ENCODE measurements at places on chromosomes 6 and 20.

DNA sequence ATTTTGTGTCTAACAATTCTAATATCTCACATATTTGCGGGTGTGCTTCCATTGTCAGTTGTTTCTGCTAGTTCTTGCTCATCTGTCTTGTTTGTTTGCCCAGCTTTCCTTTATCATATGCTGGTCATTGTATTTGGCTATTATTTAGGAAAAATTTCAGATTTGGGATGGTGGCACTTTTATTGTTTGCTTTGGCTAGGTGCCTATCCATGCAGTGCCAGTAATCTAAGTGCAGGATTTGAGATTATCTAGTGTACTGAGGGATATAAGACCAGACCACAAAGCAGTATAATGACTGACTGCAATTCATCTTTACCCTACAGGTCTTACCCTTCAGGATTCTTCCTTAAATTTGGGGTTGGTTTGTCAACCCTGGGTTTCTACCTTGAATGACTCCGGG lies 63.9 kb downstream of the NINL start:
- DNase-seq: no peak

- DNase-seq: no peak
Observed at GRCh38 chr6:119385994-119386393, 36.4 kb upstream of the MAN1A1 start.

- DNase-seq: no peak
Observed at GRCh38 chr20:32510120-32510600, 75.0 kb downstream of the NOL4L start.

- no peak for DNase-seq
Observed at GRCh38 chr20:49851991-49852390, 39.4 kb downstream of the SLC9A8 start.

- no peak for DNase-seq
Observed at GRCh38 chr6:37221585-37222124, 35.9 kb upstream of the TBC1D22B start.

GRCh38 chr6:125025164-125025854 lies 63.1 kb downstream of the RNF217 start:
- no peak for DNase-seq

GRCh38 chr20:63554361-63555278 lies 661 bp downstream of the FNDC11 start:
- no peak for DNase-seq

DNA sequence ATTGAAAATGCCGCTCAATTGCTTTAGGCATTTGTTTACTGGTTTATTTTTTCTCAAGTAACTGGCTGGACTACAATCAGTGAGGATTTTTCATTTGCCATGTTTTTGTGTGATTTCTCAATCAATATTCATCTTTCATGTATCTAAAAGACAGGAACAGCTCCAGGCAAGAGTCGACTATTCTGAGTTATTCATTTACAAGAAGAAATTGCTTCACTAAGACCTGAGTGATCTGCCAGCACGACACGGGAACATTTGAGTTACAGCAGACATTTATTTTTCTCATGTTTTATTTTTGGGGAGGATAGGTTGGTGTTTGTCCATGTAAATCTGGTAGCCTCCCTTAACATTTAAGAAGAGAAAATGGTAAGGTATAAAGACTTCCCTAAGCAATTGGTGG lies 124.1 kb downstream of the CBLN4 start:
- no peak for DNase-seq

DNA sequence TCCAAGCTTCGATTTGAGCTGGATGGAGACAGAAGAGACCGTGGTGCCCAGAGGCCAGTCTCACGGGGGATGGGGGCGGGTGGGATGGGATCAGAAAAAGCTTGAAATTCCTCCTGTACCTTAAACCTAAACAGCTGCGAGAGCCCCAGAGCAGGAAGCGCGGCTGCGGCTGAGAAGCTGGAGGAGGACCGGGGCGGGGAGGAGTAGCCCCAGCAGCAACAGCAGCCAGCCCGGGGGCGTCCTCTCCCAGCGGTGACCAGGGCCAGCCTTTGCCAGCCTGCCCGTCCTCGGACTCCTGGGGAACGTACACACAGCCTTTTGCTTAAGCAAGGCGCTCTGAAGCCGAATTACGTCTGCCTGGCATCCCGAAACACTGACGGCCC lies 17.4 kb upstream of the PRDM13 start:
- no peak for DNase-seq

- no peak for DNase-seq
Observed at GRCh38 chr20:43459022-43459942, 1.6 kb downstream of the SRSF6 start.

GRCh38 chr20:33434434-33434833 lies 9.1 kb downstream of the SNTA1 start:
- DNase-seq: no peak

- DNase-seq: no peak
Observed at GRCh38 chr20:63378626-63379025, 17.5 kb upstream of the CHRNA4 start.

- DNase-seq: no peak
Observed at GRCh38 chr20:18916886-18917750, 103.5 kb downstream of the SCP2D1 start.

GRCh38 chr6:43807228-43808061 lies 37.4 kb downstream of the VEGFA start:
- DNase-seq: peak; percentile 63

GRCh38 chr6:122404444-122404843 lies 5.0 kb downstream of the HSF2 start:
- no peak for DNase-seq

- DNase-seq: no peak
Observed at GRCh38 chr6:14682812-14683211, 563.1 kb upstream of the JARID2 start.

GRCh38 chr6:2589171-2589661 lies 161.5 kb downstream of the MYLK4 start:
- DNase-seq: no peak

GRCh38 chr6:127076466-127076865 lies 42.0 kb upstream of the RSPO3 start:
- no peak for DNase-seq

DNA sequence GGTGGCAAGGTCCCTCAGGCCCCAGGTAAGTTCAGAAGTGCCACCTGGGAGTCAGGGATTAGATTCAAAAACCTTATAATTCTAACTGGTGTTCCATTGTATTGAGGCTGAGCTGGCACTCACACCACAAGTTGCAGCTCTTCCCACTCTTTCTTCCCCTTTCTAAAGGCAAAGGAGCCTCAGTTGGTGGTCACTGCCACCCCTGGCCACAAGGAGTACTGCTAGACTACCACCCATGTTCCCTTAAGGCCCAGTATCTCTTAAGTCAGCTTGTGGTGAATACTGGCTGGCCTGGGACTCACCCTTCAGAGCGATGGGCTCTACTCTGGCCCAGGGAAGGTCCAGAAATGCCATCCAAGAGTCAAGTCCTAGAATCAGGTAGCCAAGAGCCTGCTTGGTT lies 421.1 kb upstream of the KHDRBS2 start:
- DNase-seq: no peak

GRCh38 chr6:132063204-132063603 lies 112.0 kb upstream of the CCN2 start:
- DNase-seq: no peak

DNA sequence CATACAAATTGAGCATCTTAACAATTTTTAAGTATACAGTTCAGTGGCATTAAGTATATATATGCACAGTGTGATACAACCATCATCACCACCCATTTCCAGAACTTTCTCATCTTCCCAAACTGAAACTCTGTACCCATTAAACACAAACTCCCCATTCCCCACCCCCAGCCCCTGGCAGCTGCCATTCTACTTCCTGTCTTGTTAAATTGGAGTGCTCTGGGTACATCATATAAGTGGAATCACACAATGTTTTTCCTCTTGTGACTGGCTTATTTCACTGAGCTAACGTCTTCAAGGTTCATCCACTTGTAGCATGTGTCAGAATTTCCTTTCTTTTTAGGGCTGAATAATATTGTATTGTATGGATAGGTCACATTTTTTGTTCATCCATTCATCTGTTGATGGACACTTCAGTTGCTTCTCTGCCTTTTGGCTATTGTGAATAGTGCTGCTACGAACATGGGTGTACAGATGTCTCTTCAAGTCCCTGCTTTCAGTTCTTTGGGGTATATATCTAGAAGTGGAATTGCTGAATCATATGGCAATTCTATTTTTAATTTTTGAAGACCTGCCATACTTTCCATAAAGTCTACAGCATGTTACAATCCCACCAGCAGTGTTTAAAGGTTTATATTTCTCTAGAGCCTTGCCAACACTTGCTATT lies 19.6 kb upstream of the RREB1 start:
- no peak for DNase-seq

DNA sequence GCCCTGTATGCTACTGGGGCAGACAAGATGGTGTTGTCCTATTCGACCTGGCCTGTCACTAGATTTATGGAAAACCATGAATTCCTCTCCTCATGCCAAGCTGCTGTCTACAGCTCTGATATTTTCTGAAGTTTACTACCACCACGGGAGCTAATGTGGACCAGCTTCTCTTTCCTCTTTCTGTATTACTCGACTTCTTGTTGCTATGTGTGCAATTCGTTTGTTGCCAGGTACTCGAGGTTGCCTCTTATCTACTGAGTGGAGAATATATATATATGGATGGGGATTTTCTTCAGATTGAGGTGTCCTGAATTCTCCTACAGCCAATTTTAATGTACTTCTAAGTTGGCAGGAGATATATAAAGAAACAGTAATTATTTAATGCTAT lies 34.7 kb downstream of the MAN1A1 start:
- DNase-seq: no peak

DNA sequence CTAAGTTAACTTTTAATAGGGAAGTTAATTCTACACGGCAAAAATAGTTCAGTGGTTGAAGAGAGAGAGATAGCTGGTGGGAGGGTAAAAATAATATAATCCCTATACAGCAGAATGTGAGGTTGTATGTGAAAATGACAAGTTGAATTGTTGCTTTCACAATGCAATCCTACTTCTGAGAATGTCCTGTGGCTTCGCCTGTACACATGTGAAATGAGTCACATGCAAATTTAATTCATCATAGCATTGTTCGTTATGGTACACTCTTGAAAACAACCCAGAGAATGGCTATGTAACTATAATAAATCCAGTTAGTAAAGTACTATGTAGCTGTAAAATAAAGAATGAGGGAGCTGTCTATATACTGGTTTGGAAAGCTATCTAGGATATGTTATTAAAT lies 46.0 kb upstream of the HINT3 start:
- no peak for DNase-seq

GRCh38 chr20:859751-860231 lies 26.3 kb downstream of the FAM110A start:
- no peak for DNase-seq

Data from bone marrow (tissue), 2 donors.